ENCODE measurements at places on chromosomes 1 and 21.

- H3K27ac ChIP-seq, result peak overlapping the region; percentile 81
- no peaks in the 10 kb centered on the region for H3K27me3 ChIP-seq
- H3K4me3 ChIP-seq, result no peak overlapping the region
Observed at GRCh38 chr1:39017266-39017665, 8.9 kb upstream of the NDUFS5 start.

GRCh38 chr1:99447721-99448120, 183.4 kb downstream of the PLPPR4 start:
- H3K4me1 ChIP-seq, result no peaks in the 10 kb centered on the region
- DNase-seq, result no peak
- no peak overlapping the region for H3K4me3 ChIP-seq
- H3K27ac ChIP-seq, result no peak overlapping the region
- H3K27me3 ChIP-seq, result peaks cover 6% of the 10 kb centered on the region
- no peaks in the 10 kb centered on the region for H3K36me3 ChIP-seq

DNA sequence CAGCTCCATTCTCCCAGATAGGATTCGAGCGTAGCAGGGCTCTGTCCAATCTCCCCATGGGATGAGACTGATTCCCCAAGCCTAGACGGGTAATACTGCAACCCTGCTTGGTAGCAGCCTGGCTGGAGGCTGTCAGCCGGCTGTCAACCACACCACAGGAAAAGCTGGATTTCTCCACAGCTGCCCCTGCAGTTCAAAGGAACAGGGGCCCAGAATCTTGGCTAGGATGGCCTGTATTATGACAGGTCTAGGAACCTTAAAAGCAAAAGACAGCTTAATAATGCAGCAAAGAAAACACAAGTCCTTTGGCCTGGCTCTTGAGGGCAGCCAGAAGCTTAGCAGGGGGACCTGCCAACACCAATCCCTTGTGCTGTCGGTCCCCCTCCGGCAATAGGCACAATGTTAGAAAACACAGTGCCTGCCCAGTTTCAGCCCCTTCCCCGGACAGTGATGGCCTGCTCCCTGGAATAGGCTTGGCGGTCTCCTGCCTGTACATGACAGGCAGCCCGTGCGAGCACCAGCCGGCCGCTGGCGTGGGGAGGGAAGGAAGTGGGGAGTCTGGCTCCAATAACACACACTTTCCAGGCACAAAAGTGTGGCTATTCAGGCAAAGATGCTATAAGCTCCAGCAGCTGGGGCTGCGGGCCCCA, 90.5 kb downstream of the TRABD2B start:
- no peak overlapping the region for H3K4me3 ChIP-seq
- H3K27me3 ChIP-seq, result peaks cover 65% of the 10 kb centered on the region
- no peaks in the 10 kb centered on the region for H3K36me3 ChIP-seq
- DNase-seq, result no peak

DNA sequence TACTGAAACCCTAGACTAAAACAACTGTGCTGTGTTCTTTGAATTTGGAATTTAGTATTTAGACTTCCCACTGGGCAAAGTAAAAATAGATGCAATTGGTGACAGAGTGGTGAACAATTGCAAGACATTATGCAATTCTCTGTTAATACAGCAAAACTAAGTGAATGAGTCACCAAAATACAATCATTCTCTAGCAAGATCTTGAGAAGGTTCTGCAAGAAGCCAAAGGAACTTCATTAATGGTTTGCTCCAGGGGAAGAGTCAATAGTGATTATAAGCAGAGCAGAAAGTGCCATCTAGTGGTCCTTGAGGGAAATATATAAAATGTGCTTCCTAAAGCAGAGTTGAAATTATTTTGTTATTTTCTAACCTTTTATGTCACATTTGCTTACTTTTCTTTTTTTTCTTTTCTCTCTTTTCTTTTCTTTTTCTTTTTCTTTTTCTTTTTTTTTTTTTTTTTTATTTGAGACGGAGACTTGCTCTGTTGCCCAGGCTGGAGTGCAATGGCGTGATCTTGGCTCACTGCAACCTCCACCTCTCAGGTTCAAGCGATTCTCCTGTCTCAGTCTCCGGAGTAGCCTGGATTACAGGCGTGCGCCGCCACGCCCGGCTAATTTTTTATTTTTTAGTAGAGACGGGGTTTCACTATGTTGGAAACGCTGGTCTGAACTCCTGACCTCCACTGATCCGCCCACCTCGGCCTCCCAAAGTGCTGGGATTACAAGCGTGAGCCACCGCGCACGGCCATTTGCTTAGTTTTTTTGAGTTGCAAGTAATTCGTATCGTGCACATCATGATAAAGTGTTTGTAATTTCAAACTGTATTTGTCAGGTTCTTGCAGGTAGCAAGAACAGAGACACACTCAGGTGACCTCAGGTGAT, 99.2 kb downstream of the CTH start:
- H3K27ac ChIP-seq, result no peak overlapping the region
- DNase-seq, result no peak
- H3K4me1 ChIP-seq, result no peaks in the 10 kb centered on the region
- no peak overlapping the region for H3K4me3 ChIP-seq
- peaks cover 30% of the 10 kb centered on the region for H3K27me3 ChIP-seq

DNA sequence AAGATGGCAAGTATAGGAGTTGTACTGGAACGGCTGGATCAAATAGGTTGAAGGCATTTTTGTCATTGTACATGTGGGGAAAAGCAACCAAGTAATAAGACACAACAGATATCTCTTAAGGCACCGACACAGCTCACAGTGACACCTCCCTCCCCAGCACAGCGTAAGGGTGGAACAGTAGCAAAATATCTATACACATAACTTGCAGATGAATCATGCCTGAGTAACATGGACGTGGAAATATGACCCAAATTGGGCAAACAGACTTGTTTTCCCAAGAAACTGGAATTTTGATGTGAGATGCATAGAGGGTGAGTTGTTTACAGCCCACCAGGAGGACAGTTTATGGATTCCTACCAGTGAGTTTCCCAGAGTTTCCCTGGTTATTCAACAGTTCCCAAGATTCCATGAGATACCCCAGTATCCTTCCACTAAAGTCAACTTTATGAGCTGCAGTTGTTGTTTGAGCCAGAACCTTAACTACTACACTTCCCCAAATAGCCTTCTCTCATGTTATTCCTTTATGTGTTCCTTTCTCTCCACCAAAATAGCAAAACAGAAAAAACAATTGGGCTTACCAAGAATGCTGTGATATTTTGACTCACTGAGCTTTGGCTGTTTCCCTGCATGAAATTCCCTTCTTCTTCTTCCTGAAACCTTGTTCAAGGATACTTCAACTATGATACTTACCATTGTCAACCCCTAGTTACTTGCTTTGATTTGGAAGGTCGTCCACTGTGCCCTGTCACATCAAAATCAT, 7.1 kb upstream of the DR1 start:
- no peak overlapping the region for H3K4me3 ChIP-seq
- H3K27me3 ChIP-seq, result no peaks in the 10 kb centered on the region
- H3K36me3 ChIP-seq, result peaks cover 6% of the 10 kb centered on the region

- H3K27ac ChIP-seq, result peak overlapping the region; percentile 96
- H3K27me3 ChIP-seq, result no peaks in the 10 kb centered on the region
- peak overlapping the region; percentile 99 for H3K4me3 ChIP-seq
- H3K36me3 ChIP-seq, result peaks cover 17% of the 10 kb centered on the region
- peaks cover 62% of the 10 kb centered on the region for H3K4me1 ChIP-seq
- DNase-seq, result no peak
Observed at GRCh38 chr1:155979597-155980343, 1.4 kb upstream of the ARHGEF2 start.

DNA sequence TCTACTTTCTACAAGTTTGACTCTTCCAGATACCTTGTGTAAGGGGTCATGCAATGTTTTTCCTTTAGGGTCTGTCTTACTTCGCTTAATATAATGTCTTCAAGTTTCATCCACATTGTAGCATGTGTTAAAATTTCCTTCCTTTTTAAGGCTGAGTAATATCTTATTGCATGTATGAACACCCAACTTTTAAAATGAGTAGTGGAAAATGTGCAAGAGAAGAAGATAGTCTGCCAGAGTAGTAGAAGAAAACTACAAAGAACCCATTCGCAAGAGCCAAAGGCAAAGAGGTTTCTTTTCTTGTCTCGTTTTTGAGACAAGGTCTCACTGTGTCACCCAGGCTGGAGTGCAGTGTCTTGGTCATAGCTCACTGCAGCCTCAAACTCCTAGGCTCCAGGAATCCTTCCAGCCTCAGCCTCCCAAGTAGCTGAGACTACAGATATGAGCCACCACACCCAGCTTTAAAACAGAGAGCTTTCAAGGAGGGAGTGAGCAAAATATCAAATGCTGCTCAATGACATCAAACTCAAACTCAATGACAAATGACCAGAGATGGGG, 9.4 kb downstream of the IL23R start:
- H3K4me3 ChIP-seq, result no peak overlapping the region
- no peaks in the 10 kb centered on the region for H3K27me3 ChIP-seq

DNA sequence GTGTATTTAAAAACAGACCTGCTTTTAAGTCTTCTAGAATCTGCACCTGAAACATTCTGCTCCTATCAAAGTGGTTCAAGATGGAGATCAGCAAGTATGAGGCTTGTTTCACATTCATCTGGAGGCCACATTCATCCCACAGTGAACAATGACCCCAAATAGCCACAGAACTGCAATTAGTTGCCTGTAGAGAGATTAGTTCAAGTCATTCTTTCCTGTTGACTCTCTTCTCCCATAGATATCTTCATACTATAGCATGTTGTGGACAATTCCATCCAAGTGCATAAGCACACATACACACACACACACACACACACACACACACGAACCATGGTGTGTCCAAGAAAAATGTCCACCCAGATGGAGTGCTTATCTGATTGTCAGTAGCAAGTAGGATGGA, 101.7 kb upstream of the FGGY start:
- no peak for DNase-seq
- H3K4me3 ChIP-seq, result no peak overlapping the region
- H3K27ac ChIP-seq, result no peak overlapping the region
- peaks cover 3% of the 10 kb centered on the region for H3K36me3 ChIP-seq

DNA sequence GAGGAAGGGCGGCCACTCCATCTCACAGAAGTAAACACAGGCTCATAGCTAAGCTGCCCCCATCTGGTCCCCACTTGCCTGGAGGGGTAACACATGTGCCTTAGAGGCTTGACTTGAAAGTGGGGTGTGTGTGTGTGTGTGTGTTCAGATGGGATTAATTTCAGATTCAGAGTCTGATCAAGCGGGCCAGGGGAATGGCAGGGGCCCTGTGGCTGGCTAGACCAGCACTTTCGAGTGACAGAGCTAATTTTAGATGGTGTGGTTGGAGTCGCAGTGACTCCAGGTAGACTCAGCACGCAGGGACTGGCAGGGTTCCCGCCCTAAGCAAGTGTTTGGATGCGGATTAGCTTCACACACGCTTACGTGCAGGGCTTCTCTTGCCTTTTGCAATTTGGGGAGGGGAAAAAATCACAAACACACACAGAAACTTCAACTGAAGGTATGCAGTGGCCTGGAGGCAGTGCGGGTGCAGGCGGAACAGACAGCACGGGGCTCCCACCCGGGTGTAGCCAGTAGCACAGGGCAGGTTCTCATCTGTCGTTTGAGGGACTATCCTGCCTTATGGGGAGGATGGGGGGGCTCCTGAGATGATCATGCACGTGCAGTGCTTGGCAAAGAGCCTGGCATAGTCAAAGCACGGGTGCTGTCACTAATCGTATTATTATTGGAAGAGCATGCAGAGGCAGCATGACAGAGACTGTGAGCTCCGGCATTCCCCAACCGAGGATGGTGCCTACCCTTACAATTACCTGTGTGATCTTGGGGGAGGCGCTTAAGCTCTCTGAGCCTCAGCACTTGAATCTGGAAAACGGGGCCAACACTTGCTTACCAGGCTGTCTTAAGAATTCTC, 1.3 kb downstream of the EDN2 start:
- H3K4me1 ChIP-seq, result peaks cover 6% of the 10 kb centered on the region
- H3K4me3 ChIP-seq, result no peak overlapping the region
- peaks cover 3% of the 10 kb centered on the region for H3K36me3 ChIP-seq
- H3K27me3 ChIP-seq, result peaks cover 38% of the 10 kb centered on the region
- no peak for DNase-seq

- no peaks in the 10 kb centered on the region for H3K36me3 ChIP-seq
- H3K4me3 ChIP-seq, result no peak overlapping the region
- H3K4me1 ChIP-seq, result peaks cover 25% of the 10 kb centered on the region
- no peaks in the 10 kb centered on the region for H3K27me3 ChIP-seq
- DNase-seq, result no peak
Observed at GRCh38 chr1:153527683-153528040, 8.1 kb downstream of the S100A6 start.

GRCh38 chr1:114379358-114379757, 131.6 kb downstream of the TRIM33 start:
- no peaks in the 10 kb centered on the region for H3K36me3 ChIP-seq
- no peak for DNase-seq
- H3K4me3 ChIP-seq, result no peak overlapping the region
- no peak overlapping the region for H3K27ac ChIP-seq

DNA sequence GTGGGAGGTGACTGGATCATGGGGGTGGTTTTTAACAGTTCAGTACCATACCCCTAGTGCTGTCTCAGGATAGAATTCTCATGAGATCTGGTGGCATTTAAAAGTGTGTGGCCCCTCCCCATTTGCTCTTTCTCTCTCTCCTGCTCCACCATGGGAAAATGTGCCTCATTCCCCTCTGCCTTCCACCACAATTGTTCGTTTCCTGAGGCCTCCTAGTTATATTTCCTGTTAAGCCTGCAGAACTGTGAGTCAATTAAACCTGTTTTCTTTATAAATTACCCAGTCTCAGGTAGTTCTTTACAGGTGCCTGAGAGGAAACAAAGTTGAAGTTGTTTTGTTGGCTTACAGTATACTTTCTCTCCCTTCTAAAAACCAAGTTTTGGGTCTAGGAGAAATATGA, 23.1 kb upstream of the SLC22A15 start:
- H3K27me3 ChIP-seq, result peaks cover 44% of the 10 kb centered on the region
- no peak overlapping the region for H3K27ac ChIP-seq
- H3K36me3 ChIP-seq, result peaks cover 2% of the 10 kb centered on the region
- H3K4me1 ChIP-seq, result peaks cover 2% of the 10 kb centered on the region
- H3K4me3 ChIP-seq, result no peak overlapping the region
- no peak for DNase-seq

GRCh38 chr21:37370152-37371040, 3.8 kb downstream of the DYRK1A start:
- H3K36me3 ChIP-seq, result peaks cover 6% of the 10 kb centered on the region
- peak overlapping the region; percentile 91 for H3K4me3 ChIP-seq
- no peaks in the 10 kb centered on the region for H3K27me3 ChIP-seq
- peaks cover 61% of the 10 kb centered on the region for H3K4me1 ChIP-seq
